ENCODE measurements at places on chromosomes 16 and 17.

- DNase-seq = no peak
Measured at GRCh38 chr16:71880176-71880575, 3.8 kb downstream of the ZNF821 start.

DNA sequence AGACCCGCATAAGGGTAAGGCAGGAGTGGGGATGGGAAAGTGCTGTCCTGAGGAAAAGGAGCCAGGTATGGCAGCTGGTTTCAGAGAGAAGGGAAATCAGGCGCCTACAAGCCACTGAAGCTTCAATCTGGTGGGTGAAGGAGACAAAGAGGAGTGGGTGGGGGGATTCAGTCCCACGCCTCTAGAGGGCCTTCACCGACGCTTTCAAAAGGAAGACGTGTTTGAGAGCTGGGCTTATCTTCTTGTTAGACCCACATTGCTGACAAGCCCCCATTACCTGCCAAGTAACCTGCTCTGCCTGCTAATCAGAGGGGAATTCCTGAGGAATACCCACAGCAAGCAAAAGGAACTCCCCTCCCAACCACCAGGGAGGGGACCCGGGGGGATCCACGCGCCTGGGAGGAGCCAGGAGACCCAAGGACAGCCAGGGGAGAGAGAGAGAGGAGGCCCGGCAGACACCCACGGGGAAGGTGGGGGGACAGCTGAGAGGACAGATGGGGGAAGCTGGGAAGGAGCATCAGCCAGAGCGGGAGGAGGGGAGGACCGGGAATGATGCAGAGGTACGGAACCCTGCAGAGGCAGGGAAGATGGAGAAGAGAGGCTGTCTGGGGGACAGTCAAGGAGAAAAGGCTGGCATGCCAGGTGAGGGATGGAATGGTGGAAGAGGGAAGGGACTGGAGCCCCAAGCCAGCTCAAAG, 1.0 kb downstream of the MTMR4 start:
- DNase-seq = peak; percentile 73

DNA sequence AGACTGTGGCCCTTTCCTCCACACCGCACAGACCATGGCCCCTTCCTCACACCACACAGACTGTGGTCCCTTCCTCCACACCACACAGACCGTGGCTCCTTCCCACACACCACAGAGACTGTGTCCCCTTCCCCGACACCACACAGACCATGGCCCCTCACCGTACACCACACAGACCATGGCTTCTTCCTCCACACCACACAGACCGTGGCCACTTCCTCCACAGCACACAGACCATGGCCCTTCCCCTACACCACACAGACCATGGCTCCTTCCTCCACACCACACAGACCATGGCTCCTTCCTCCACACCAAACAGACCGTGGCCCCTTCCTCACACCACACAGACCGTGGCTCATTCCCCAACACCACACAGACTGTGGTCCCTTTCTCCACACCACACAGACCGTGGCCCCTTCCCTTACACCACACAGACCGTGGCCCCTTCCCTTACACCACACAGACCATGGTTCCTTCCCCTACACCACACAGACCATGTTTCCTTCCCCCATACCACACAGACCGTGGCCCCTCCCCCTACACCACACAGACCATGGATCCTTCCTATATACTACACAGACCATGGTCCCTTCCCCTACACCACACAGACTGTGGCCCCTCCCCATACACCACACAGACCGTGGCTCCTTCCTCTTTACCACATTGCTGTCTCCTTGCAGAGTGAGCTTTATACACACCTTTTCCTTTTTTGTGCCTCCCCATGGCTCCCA, 297.5 kb upstream of the FOXF1 start:
- no peak for DNase-seq

DNA sequence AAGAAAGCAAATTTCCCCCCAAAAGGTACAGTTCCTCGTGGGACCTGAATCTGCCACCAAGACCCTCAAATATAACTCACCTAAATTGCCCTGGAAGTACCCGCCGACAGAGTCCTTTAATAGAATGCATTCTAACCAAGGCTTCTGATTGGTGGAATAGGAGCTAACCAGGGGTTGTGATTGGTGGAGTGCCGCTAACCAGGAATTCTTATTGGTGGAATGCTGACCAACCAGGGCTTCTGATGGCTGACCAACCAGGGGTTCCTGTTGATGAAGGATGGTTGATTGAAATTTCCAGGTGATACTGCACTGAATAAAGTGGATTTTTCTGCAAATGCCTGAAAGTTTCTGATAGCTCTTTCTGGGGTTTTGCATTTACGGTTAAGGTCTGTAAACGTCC, 6.5 kb downstream of the TFAP4 start:
- DNase-seq = no peak

GRCh38 chr17:20995873-20996723, 46.7 kb downstream of the USP22 start:
- no peak for DNase-seq

DNA sequence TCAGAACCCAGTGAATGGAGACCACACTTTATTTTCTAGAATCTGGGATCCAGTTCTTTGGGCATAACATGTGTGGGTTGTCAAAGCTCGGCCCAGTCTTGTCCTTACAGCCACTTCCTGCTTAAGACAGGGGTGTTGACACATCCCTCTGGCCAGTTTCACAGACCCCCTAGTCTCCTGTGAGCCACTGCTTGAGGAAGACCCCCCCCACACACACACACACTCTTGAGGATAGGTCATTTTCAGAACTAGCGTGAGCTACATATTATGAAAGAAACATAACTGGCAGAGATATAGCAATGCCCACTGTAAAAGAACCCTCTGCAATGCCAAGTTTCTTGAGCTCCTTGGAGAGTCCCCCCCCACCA, 3.2 kb upstream of the PDK2 start:
- no peak for DNase-seq

DNA sequence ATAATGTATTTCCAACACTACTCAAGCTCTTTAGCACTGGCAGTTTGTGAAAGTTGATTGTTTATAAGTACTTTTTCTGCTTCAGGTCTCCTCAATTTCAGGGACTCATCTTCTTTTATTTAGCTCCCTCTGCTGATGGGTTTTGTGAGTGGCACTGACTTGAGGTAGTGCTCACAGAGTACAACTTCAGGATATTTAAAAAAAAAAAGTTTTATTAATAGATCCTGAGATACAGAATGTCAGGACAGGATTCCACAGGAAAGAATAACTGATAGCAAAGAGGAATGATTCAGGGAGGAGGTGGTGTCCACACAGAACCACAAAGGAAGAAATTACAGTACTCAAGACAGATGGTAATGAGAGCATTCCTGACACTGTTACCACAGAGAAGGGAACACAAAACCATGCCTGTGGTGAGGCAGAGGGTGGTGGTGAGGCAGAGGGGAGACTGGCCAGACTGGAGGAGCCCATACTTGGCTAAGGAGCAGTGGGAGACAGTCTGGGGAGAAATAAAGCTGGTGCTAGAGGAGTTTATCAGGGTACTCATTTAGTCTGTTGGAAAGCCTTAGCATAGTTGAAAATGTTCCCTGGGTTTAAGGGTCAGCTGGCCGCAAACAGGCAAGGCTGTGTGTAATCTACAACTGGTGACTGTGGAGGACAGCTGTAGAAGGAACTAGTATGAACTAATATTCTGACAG, 63.7 kb downstream of the SPAG9 start:
- DNase-seq = peak; percentile 37

- DNase-seq = peak; percentile 15
Measured at GRCh38 chr16:85401917-85402766, 211.0 kb upstream of the GSE1 start.

DNA sequence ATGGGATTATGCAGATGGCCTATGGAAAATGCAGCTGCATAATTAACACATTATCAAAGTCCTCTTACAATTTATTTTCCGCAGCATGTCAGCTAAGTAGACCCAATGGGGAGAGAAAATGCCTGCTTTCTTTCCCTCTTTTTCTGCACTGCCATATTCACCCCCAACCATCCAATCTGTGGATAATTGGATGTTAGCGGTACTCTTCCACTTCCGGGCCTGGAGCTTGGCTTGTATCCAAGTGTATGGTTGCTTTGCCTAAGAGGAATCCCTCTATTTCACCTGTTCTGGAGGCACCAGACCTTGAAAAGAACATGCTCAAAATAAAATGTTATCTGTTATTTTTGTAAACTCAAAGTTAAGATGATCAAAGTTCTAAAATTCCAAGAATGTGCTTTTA, 41.1 kb upstream of the CACNG3 start:
- DNase-seq = no peak

DNA sequence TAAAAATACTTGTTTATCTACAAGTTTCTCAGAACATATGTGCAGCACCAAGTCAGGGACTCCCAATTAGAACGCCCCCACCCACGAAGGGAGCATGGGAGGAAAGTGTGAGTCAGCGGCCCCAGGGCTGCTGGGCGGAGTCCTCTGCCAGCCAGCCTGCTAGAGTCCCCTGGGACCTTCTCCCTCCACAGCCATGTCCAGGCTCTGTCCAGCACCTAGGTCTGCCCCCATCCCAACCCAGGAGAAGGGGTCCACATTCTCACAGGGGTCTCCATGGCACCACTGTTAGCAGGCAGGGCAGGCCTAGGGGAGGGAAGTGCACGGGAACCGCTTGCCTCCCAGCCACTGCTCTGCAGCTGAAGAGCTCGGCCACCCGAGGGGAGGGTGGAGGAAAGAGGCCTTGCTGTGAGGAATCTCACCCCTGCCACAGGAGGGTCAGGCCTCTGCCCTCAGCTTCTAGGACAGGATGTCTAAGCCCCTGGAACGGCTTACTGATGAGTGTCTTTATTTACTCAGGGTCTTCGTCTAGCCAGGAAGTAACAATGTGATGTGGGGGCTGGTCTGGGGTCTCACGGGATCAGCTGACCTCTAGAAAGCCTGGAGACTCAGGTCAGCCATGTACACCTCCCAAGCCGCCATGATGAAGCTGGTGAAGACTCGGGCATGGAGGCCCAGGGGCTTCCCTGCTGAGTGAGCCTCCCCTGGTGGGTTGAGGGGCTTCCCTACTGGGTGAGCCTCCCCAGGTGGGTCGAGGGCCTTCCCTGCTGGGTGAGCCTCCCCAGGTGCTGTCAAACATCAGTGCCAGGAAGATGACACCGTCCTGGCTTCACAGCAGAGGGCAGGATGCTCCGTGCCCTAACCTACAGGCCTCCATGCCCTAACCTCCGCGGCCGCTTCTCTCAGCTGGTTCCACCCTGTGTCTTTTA, 190.3 kb downstream of the RBFOX3 start:
- peak; percentile 50 for DNase-seq

DNA sequence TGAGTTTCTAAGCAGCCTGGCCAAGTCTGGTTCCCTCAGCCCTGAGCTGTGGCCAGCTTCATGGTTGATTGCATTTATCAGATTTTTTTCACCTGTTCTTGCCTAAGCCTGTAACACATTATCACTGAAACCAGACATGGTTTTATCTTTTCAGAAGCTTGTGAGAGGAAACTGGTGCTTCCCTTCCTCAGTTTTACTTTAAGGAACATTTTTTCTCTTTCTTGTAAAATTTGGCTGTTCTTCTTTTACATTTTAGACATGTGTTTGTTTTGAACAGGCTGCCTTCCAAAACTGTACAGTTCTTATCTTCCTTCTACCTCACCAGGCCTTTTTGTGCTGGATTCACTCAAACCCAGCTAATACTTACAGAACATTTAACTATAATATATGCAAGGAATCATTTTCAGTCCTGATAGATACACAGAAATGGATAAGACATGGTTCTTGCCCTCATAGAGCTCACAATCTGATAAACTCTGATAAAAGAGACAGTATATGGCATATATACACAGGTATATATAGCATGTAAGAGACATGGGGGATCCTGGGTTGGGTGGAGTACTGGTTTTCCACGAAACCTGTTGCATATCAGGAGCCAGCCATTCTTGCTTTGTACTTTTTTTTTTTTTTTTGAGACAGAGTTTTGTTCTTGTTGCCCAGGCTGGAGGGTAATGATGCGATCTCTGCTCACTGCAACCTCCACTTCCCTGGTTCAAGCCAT, 44.5 kb downstream of the ZNRF1 start:
- DNase-seq = no peak

- no peak for DNase-seq
Measured at GRCh38 chr16:87851601-87852000, 17.7 kb downstream of the SLC7A5 start.

GRCh38 chr16:57192146-57192545, 6.0 kb downstream of the RSPRY1 start:
- DNase-seq = no peak

- DNase-seq = no peak
Measured at GRCh38 chr17:39929646-39930407, 2.3 kb downstream of the LRRC3C start.

DNA sequence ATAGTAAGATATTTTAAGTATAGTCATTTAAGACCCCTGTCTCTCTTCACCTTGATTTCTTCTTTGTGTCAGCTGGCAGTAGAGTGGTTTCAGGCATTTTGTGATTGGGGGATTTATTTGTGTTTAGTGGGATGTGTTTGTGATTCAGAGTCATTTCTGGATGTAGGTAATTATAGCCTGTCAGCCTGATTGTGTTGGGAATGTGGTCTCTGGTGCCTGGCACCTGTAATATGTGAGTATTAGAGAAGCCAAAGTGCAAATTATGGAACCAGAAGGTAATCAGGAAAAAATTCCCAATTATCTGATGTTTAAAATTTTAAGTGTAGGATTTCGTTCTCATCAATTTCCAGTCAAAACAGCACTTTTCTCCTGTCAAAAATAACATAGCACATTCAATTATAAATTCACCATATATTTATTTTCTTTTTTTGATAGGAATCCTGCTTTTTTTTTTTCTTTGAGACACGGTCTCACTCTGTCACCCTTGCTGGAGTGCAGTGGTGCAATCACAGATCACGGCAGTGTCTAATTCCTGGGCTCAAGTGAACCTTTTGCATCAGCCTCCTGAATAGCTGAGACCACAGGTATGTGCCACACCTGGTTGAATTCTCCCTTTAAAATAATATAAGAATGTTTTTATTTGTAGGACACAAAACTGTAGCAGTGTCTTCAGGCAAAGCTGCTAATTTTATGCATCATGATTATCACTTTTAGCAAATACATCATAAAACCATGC, 42.7 kb downstream of the ATF7IP2 start:
- DNase-seq = no peak

- no peak for DNase-seq
Measured at GRCh38 chr17:20203018-20203417, 193.9 kb downstream of the SPECC1 start.

DNA sequence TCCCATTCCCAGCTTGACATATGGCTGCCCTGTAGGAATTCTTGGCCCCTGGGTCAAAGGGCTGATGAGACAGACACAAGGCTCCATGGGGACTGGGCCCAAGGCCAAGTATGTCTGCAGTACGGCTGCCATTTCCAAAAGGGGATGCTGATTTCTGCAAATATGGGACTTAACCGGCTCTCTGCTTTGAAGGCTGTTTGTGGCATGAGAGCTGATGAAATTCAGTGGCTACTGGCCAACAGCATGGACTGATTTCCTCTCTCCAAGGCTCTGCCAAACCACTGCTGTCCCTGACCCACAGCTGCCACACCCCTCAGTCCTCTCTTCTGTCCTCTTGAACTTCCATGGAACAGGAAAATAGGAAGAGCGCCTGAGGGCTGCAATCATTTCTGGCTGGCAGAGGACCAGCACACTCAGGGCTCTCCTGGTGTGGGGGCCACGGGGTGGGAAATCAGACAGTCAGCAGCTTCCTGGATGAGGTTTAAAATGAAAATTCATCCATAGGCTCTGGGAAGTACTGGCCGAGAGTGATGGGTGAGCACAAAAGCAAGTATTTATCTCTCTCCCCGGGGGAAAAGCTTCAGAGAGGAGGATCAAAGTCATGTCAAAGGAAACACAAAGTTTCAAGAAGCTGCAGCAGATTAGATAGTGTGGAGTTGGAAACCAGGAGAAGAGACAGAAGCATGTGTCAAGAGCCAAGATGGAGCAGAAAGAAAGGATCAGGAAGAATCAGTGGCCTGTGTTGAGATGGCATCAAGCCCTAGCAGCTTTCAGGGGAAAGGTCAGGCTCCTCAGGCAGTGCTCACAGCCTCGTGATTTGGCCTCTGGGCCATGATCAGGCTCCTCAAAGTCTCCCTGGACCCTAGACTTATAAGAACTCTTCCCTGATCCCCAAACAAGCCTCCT, 64.1 kb upstream of the SREBF1 start:
- DNase-seq = no peak

Measured in glutamatergic neuron (in vitro differentiated cells).